ENCODE measurements at places on chromosomes 16 and 17. TPM values are rescaled to one million over a fixed set of nuclear protein-coding genes. Genes with fewer than 3 reads are reported as not detected.
A peak's percentile ranks its signal among the peaks of the same experiment; 100 is the strongest.

GHDC gene
- 76.1 TPM for total RNA-seq

CCDC40 gene
- 3.0 TPM for total RNA-seq

HOXB6 gene
- 9.1 TPM for total RNA-seq

RABEP1 gene
- 48.4 TPM for total RNA-seq

SHISA9 gene
- total RNA-seq: 0.12 TPM

ZNF500 gene
- 13.0 TPM for total RNA-seq

PNMT gene
- total RNA-seq: 121 TPM

DNA sequence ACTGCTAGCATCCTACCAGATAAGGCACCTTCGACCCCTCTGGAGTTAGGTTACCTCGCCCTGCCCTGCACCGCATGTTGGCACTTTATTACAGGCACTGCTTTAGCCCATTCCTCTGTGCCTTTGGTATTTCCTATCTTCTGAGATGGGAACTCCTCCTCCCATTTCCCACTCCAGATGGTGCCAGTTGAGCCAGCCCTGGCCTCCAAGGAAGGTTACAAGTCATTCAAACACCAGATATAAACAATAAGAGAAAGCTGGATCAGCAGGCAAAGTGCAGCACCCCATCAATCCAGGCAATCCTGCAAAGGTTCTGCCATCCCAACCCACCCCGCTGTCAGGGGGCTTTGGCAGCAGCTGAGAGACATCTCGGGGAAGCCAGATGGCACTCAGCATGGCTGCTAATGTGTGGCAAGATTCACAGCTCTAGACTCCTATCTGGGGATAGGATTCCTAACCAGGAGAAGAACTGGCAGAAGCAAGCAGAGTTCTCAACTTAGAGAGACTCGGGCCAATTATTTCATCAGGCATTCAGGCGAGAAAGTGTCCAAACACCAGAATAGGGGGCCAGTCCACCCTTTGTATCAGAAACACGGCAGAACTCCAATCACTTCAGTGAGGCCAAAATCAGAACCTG, 113.0 kb downstream of the COPRS start:
- H3K27ac ChIP-seq: no peak overlapping the region
- no peak for DNase-seq
- H3K36me3 ChIP-seq: no peaks in the 10 kb centered on the region
- H3K27me3 ChIP-seq: no peaks in the 10 kb centered on the region
- no peaks in the 10 kb centered on the region for H3K4me1 ChIP-seq
- no peak overlapping the region for H3K4me3 ChIP-seq

DNA sequence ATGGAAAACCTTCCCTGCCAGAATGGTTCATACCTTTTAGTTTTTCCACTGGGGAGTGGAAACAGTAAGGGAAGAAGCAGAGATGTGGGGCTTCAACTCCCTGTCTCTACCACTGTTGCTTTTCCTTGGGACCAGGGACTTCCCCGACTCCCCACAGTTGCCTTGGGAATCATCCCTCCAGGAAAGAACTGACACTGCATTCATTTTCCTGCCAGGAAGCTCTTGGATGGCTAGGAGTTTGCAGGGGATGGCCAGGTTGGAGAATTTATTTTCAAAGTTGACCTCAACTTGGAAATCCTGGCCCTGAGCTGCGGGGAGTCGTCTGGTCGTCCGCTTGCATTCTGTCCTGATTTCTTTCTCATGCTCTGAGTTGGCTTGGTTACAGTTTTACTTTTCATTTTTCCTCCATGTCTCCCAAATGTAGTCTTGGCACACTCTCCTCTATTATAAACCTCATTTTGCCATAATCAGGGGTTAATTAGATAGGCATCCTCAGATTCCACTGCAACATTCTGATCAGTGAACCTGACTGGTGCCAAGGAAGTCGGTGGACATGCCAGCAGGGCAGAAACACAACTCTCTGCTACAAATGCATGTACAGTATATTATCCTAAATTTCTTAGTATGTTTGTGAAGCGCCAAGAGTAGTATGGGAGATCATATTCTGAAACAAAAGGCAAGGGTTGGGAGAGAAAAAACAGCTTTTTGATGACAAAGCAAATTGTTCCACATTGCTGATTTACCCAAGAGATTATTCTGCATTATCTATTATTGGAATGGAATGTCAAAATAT, 220.5 kb upstream of the XYLT1 start:
- no peaks in the 10 kb centered on the region for H3K36me3 ChIP-seq
- no peak overlapping the region for H3K27ac ChIP-seq
- DNase-seq: no peak
- no peak overlapping the region for H3K4me3 ChIP-seq
- H3K4me1 ChIP-seq: no peaks in the 10 kb centered on the region

DNA sequence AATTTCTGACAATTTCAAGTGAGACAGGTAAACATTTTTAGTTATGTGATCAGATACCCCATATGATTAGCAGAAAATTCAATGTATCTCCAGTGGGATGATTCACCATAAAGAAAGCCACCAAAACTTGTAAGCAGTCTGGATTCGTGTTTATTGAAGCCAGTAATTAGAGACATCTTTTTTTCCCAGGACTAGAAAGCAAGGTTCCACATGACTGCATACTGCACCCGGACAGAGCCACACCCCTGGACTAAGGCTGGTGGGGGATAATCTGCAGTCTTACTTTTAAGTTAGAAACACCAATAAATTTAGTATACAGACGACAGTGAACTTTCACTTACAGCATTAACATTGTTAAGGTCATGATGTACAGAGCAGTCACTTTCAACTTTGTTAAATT, 24.2 kb upstream of the CMTM4 start:
- H3K4me3 ChIP-seq: no peak overlapping the region
- H3K27me3 ChIP-seq: no peaks in the 10 kb centered on the region
- H3K27ac ChIP-seq: no peak overlapping the region

- H3K4me3 ChIP-seq: no peak overlapping the region
- no peak overlapping the region for H3K27ac ChIP-seq
- DNase-seq: no peak
- no peaks in the 10 kb centered on the region for H3K27me3 ChIP-seq
- H3K36me3 ChIP-seq: no peaks in the 10 kb centered on the region
Observed at GRCh38 chr17:27994586-27994985, 47.9 kb upstream of the NLK start.

- no peaks in the 10 kb centered on the region for H3K4me1 ChIP-seq
- no peak overlapping the region for H3K4me3 ChIP-seq
- no peaks in the 10 kb centered on the region for H3K36me3 ChIP-seq
- DNase-seq: no peak
- no peak overlapping the region for H3K27ac ChIP-seq
Observed at GRCh38 chr17:20805751-20806150, 226.2 kb downstream of the CDRT15L2 start.

- DNase-seq: no peak
- H3K36me3 ChIP-seq: no peaks in the 10 kb centered on the region
- no peaks in the 10 kb centered on the region for H3K4me1 ChIP-seq
- H3K27me3 ChIP-seq: no peaks in the 10 kb centered on the region
- no peak overlapping the region for H3K4me3 ChIP-seq
Observed at GRCh38 chr17:4766201-4766600, 5.5 kb upstream of the TM4SF5 start.

DNA sequence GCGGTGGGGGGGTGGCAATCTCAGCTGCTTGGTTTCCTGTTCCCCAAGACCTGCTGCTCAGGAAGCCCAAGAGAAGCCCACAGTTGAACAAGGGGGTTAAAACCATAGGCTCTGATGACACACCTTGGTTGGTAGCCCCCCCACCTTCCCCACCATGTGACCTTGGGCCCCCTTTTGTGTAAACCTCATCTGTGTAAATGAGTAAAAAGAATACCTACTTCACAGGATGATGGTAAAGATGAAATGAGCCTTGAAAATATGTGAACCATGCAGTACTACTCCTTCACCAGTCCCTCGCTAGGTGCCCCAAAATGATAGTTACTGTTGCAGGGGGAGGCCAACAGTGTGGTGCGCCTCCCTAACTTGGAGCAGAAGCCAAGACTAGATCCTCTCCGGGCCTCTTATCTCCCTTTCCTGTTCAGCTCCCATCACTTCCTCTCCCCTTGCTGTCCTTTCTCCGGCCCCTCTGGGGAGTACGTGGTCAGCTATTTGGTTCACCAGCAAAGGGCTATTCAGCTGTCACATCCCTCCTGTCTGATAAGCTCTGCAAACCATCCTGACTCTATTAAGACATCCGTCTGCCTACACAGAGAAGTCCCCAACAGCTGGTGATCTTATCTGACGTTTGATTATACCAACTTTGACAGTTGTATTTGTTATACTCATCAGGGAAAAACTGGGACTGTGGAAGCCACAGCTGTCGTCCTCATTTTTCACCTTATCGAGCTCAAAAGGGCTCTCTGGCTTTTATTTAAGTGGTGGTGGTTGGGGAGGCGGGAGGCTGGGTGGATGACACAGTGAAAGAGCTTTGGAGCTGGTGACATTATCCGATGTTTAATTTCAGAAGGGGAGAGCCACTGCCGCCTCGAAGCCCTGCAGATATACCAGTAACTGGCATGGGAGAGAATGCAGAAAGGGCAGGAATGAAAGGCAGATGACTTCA, 19.9 kb downstream of the DCAKD start:
- no peaks in the 10 kb centered on the region for H3K36me3 ChIP-seq
- H3K4me1 ChIP-seq: peaks cover 12% of the 10 kb centered on the region
- no peak overlapping the region for H3K4me3 ChIP-seq
- no peak for DNase-seq
- H3K27ac ChIP-seq: peak overlapping the region; percentile 52

- no peaks in the 10 kb centered on the region for H3K27me3 ChIP-seq
- H3K4me1 ChIP-seq: no peaks in the 10 kb centered on the region
- H3K27ac ChIP-seq: no peak overlapping the region
- no peaks in the 10 kb centered on the region for H3K36me3 ChIP-seq
- H3K4me3 ChIP-seq: no peak overlapping the region
Observed at GRCh38 chr16:84124257-84125073, 7.7 kb upstream of the MBTPS1 start.

Data from adrenal gland (tissue), 19 donors.